Stimulated activated CD4-positive, alpha-beta T cell treated with anti-CD3 and anti-CD28 coated beads, Interleukin-2, amount 100 ng/mL, for 24 hours (primary cell): ENCODE measurements at places on chromosomes 2 and 18.

DNA sequence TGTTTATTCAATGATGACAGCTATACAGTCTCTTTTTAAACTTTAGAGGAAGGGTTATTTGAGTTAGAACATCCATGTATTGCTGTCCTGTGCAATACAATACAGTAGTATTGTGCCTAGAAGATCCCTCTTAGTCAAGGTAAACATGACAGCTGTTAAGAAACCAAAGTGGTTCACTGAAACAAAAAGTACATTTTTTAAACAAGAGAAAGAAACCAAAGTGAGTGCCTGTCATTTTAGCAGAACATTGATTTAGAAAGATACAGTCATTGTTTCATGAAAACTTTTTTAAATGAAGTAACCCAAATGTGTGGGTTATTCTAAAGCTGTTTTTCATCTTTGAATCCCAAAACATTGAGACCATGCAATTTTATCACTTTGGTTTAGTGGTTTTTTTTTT lies 15.5 kb downstream of the ITPRID2 start:
- DNase-seq, result no peak

DNA sequence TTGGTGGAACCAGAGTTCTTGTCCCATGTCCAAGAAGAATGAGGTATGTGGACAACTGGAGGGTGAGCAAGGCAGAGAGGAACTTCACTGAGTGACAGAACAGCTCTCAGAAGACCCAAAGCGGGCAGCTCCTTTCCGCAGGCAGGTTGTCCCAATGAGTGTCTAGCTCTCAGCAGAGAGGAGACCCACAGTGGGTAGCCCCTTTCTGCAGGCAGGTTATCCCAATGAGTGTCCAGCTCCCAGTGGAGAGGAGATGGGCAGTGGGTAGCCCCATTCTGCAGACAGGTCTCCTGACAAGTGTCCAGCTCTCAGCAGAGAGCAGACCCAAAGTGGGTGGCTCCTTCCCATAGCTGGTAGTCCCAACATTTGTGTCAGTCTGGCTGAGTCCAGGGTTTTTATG lies 69.6 kb downstream of the SRBD1 start:
- DNase-seq, result no peak

DNA sequence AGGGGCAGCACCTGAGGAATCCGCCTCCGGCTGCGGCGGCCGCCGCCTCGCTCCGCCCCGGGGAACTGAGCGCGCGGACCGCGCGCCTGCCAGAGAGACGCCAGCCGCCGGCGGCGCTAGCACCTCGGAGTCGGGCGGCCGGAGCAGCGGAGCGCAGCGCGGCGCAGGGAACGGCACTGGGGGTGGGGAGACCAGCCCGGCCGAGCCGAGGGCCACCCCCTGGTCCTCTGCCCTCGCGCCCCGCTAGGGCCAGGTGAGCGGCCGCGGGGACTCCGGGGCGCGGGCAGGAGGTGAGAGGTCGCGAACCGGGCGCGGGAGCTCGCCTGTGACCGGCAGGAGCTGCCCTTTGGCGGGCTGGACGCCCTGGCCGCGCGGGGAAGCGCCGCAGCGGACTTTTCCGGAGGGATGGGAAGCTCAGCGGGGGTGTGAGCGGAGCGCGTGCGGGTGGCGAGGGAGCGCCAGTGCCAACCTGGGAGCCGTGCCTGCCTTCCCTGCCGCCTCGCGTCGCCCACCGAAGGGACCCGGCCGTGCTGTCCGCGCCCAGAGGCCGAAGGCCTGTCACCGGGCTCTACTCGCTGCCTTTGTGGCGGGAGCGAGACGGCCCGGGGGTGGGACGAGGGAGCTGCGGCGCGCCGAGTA lies at the start of gene GREB1L:
Gene GREB1L, plus strand, starts transcription at position 92 of the 639 bp plus-strand sequence. CDS start 141,287 bp downstream, outside the sequence.
- DNase-seq, result peak; percentile 59

DNA sequence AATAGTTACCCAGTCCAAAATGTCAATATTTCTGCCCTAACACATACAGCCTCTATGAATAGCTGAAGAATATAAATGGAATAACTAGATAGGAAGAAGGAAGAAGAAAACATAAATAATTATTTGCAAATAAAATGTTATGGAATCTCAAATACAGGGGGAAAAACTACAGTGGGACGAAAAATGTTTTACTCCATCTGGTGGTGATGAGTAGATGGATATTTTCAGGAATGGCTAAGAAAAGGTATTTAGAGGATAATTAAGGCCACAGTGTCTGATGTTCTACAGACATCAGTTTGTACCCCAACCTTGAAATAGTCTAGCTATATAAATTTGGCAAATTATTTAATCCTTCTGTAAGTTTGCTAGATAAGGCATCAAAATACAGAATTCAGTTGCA lies 178.1 kb upstream of the FSHR start:
- DNase-seq, result no peak

DNA sequence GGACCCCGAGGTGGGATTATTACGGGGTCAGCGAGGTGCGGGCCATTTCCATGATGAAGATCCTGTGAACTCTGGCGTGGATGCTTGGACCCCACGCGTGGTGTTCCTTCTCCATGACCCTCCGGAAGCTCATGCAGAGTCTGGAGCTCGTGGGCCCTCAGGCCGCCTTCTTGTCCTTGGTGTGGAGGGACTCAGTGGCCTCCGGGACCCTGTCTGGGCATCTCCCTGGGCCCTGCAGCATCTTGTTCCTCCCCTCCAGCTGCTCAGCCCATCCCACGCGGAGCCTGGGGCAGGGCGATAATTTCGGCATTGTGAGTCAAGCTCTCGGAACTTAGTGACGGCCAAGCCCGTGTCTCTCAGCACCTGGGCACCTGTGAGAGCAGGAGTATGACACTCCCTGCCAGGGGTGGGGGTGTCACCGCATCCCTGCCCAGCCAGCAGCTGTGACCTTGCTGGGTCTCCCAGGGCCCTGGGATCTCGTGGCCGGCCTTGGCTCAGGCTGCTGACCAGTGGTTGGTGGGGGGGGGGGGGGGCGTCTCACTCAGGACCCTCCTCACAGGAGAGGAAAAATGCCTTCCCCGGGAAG lies 24.6 kb downstream of the RTP5 start:
- DNase-seq, result no peak

DNA sequence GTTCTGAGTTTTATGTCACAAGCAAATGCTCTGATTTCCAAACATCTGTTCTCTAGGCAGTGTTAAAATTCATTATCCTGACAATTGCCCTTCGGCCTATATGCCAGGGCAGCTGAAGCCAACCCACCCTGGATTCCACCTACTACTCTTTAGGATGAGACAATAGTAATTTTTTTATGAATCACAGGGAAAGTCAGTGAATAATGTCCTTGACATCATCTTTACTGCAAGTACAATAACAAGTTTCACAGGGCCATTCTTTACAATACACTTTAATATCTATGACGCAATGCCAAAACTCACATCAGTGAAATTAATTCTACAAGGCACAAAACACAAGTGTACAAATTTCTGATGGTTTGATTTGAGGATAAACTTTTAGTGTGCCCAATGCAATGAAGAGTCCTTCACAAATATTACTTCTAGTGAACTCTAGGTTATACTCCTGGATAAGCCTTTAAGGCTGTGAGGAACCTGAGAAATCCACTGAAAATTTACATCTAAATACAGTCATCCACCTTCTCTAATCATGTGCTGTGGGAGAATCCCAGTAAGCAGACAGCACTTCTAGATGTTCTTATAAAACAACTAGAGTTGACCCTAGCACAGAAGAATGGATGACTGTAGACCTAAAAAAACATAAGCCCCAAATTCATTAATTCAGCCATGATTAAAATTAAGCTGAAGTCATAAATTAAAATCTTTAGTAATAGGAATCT lies 77.3 kb upstream of the CTLA4 start:
- no peak for DNase-seq
